ENCODE measurements at places on chromosomes 13 and 19. TPM values are rescaled to one million over a fixed set of nuclear protein-coding genes. Genes with fewer than 3 reads are reported as not detected.

GRCh38 chr13:42086582-42086981 is 38.1 kb downstream of the DGKH start:
- DNase-seq, result no peak

DNA sequence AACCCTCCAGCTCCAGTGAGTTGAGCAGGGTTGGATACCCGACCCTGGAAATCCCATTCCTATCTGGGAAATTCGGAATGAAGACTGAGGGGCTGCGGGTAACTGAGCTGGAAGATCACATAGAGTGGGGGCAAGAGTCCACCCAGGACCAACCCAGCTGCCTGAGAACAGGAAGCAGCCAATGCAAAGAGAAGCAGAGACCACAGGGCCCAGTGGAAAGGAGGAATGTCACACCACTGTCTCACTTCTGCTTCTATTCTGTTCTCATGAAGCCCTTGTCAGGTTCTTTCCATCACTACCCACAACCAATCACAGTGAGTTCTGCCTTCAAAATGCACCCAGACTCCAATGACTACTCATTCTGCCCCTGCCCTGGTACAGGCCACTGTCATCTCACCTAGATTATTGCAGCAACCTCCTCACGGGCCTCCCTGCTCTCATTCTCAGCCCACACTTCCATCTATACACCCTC is 15.3 kb downstream of the DYRK1B start:
- DNase-seq, result no peak

DNA sequence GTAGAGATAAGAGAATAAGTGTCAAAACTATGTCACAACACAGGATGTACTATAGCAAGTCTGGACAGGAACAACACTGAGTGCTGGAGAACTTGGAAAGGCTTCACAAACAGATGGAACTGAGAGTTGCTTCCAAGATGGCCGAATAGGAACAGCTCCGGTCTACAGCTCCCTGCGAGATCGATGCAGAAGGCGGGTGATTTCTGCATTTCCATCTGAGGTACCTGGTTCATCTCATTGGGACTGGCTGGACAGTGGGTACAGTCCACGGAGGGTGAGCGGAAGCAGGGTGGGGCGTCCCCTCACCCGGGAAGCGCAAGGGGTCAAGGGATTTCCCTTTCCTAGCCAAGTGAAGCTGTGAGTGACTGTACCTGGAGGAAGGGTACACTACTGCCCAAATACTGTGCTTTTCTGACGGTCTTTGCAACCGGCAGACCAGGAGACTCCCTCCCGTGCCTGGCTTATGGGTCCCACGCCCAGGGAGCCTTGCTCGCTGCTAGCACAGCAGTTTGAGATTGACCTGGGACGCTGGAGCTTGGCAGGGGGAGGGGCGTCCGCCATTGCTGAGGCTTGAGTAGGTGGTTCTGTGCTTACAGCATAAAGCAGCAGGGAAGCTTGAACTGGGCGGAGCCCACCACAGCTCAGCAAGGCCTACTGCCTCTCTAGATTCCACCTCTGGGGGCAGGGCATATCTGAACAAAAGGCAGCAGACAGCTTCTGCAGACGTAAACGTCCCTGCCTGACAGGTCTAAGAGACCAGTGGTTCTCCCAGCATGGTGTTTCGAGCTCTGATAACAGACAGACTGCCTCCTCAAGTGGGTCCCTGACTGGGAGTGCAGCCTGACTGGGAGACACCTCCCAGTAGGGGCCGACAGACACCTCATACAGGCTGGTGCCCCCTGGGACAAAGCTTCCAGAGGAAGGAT is 46.0 kb downstream of the USP12 start:
- DNase-seq, result no peak

- DNase-seq, result no peak
These were observed 6.3 kb upstream of the JUNB start for GRCh38 chr19:12784871-12785430.

Gene SLC25A30
- total RNA-seq, result 24.2 TPM

Gene TMC4
- total RNA-seq, result 2.6 TPM

GRCh38 chr19:11736696-11737095 is 2.0 kb downstream of the ZNF823 start:
- DNase-seq, result no peak

GRCh38 chr13:36814465-36814864 is 4.6 kb upstream of the RFXAP start:
- no peak for DNase-seq

- no peak for DNase-seq
These were observed 18.7 kb upstream of the AMER2 start for GRCh38 chr13:25190771-25191170.

GRCh38 chr19:1967087-1967608 is 26.2 kb downstream of the CSNK1G2 start:
- DNase-seq, result peak; percentile 29

Gene ZNF587B
- 16.5 TPM for total RNA-seq

DNA sequence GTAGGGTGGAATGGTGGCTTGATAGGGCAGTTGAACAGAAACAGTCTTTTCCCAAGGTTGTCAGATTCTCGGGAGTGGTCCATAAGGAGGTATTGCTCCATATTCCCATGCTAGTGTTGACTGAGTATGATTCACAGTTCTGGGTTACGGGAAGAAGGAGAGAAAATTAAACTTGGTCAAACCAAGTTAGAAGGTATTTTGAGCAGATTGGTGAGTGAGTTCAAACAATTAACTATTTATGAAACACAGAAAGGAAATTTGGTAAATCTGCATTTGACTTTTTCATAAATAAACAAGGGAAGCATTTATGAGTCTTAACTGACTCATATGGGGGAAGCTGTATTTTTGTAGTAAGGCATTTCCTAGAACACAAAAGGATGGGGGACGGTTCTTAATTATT is 2419.4 kb downstream of the PCDH9 start:
- no peak for DNase-seq

GRCh38 chr13:66977161-66977560 is 253.0 kb downstream of the PCDH9 start:
- DNase-seq, result no peak

DNA sequence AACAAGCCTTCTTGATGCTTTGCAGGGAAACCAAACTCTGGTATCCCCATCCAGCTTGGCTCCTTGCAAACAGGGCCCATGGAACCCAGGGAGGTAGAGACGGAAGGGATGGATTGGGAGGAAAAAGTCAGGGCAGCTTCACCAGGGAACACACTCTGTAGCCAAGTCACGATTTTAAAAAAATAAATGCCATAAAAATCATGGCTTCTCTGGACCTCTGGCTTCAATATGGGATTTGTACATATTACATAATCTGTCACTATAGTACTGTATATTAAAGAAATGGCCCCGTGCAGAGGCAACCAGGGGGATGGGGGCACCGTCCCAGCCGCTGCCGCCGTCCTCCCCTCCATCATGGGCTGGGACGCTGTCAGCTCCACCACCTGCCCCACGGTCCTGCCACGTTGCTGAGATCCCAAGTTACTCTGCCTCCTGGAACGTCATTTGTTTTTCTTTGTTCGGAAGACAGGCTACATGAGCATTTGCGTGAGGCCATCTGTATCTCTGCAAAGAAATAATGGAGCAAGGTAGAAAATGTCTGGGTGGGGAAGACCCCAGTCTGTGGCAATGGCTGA is 313.3 kb downstream of the ZNF536 start:
- DNase-seq, result no peak

Gene ADM5
- total RNA-seq, result 5.6 TPM

DNA sequence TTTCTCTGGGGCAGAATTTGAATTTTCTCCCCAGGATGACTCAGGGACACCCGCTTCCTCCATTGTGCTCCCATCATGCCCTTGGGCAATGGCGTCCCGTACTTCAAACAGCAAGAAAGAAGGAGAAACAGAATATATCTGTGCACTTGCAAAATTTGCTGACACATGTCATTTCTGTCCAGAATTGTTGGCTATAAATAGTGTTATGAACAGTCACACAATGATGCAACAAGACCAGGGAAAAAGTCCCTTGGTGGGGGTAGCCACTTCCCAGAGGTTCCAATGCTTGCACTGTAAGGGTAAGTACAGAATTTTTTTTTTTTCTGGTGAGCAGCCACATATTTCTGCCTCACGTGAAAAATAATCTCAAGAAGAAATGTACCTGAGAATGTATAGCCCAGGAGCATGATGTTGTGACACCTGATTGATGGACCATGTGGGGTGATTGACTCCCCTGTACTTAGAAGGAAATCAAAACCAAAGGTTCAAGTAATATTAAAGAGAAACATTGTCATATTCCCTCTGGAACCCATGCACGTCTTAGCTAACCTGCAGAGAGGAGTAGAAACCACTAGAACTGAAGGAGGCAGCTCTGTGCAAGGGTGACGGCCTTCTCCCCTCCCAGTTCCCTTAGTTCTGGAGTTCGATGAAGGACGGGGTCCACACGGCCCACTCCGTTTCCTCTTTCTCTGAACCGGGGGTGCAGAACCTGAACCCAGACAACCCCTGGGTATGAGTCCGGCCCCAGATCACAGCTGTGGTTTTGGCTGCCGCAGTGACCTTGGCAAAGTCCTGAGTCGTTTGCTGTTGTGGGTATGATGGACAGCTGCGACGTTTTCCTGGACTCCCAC is 9.3 kb upstream of the LAIR1 start:
- DNase-seq, result no peak

GRCh38 chr13:44128552-44129001 is 245.0 kb upstream of the SERP2 start:
- no peak for DNase-seq

Gene ZNF525
- 21.6 TPM for total RNA-seq

Gene KHSRP
- 189 TPM for total RNA-seq

DNA sequence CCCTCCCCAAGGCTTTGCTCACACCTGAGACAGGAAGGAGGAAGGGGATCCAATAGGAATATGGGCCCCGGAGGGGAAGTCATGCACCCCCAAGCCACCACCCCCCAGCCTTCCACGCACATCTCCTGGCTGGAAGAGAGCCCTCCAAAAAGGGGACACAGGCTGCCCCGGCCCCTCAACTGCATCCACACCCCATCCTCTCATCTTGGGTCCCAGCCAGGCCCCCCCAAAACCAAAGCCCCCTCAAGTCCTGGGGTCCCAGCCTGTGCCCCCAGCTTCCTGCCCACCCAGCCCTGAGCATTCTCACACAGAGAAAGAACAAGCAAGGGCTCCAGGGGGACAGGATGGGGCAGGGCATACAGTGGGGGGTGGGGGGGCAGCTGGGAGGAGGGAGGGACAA is 12.1 kb downstream of the SMIM24 start:
- no peak for DNase-seq

Gene MBD3L3
- not detected for total RNA-seq

GRCh38 chr13:59510386-59510785 is 653.3 kb downstream of the DIAPH3 start:
- DNase-seq, result no peak
